ENCODE measurements at places on chromosomes 4 and X.

DNA sequence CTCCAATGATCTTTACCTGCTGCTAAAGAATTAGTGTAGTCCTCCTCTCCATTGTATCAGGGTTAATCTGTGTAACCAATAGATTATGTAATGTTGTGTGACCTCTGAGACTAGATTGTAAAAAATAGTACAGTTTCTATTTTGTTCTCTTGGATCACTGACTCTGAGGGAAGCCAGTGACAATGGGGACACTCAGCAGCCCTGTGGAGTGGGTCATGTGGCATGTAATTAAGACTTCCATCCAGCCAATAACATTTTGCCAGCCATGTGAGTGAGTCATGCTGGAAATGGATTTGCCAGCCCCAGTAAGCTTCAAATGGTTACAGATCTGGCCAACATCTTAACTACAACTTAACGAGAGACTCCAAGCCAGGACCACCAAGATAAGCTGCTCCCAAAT is 332.3 kb downstream of the PTTG2 start:
- no peak for DNase-seq

DNA sequence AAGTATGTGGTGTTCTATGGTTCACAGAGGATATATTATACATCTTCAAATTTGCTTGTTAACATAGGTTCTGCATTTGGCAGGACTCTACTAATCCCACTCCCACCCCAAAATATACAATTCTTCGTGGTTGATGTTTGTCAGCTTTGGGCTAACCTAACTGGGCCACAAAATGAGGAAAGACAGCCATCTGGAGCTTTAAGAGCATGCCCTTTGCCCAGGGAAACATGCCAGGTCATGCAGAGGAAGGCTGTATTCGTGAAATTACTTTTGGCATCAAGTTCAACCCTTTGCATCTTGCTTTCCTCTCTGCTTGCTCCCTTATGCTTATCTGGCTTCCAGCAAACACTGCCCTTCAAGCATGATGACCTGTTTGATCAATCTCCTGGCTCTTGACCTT is 46.8 kb upstream of the F9 start:
- DNase-seq: no peak

DNA sequence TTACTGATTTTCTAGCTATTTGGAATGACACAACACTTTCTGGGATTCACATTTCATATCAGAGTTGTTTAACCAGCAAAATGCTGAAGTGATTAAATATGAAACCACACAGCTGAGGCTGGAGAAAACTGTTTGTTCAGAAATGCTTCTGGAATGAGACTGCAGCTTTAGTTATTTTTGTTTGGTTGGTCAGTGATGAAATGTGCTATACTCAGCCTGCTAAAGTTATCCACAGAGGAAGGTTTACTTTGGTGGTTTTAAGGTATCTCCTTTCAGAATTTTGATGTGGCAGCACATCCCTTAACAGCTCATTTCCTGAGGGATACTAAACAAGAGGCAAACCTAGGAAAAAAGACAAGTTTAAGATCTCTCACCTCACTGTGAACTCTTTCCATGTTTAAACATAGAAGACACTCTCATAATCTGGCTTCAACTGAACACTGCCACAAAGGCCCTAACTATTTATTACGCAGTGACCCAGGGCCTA is 106.6 kb upstream of the PDE5A start:
- no peak for DNase-seq

DNA sequence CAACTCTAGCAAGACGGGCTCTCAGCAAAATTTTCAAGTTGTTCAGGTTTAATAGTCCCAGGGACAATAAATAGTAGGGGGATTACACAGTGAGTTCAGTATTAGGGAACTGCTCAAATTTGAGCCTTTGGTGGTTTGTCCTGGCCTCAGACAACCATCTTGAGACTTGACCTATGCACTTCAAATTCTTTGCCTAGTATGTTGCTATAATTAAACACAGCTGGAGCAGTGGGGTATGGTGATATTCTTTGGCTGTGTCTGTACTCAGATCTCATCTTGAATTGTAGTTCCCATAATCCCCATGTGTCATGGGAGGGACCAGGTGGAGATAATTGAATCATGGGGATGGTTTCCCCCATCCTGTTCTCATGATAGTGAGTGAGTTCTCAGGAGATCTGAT is 43.3 kb upstream of the TEX13A start:
- no peak for DNase-seq

- DNase-seq: no peak
These were observed 144.9 kb downstream of the GPM6A start for GRCh38 chr4:175667122-175667521.

- DNase-seq: no peak
These were observed 18.9 kb upstream of the CABS1 start for GRCh38 chr4:70315928-70316327.

DNA sequence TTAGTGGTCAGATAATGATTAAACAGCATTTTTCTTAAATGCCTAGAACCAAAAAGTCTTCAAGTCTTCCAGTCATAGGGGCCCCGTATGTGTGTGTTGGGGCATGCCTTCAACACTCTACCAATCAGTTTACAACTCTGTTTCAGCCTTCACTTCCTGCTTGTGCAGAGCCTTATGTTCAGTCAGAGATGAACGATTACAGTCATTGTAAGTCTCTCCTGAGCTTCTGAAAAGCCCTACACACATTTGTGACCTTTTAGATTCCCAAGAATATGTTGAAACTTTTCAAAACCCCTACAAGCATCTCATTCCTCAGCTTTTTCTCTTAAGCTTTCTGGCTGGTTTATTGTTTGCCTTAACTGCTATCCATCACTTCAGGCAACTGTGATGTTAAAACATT is 591.2 kb downstream of the ZNF674 start:
- no peak for DNase-seq

DNA sequence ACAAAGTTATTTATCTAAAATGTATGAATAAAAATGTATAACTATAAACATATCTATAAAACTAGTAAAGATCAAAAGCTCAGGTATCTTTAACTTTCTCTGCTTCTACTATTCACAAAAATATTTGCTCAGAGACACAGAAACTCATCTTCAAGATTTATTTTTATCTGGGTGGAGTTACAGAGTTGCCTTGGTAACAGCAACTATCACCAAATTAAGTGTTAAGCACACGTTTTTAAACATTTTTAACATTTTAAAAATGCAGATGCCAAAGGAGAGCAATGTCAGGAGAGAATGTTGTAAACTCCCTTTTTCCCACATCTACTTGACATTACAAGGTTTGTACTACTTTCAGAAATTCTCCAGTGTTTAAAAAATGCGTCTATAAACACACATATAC is 71.4 kb downstream of the SNCA start:
- DNase-seq: no peak

- no peak for DNase-seq
These were observed 28.6 kb downstream of the NYX start for GRCh38 chrX:41475591-41476241.

DNA sequence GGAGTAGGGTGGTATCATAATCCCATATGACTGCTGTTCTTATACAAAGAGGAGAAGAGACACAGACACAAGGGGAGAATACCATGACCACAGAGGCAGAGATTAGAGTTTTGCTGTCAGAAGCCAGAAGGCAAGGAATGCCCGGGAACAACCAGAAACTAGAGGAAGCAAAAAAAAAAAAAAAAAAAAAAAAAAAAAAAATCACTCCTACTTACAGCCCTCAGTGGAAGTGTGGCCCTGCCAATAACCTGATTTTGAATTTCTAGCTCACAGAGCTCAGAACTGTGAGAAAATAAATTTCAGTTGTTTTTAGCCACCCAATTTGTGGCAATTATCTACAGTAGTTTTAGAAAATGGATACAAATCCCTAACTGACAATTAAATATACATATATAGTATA is 30.4 kb upstream of the UBE2NL start:
- no peak for DNase-seq

DNA sequence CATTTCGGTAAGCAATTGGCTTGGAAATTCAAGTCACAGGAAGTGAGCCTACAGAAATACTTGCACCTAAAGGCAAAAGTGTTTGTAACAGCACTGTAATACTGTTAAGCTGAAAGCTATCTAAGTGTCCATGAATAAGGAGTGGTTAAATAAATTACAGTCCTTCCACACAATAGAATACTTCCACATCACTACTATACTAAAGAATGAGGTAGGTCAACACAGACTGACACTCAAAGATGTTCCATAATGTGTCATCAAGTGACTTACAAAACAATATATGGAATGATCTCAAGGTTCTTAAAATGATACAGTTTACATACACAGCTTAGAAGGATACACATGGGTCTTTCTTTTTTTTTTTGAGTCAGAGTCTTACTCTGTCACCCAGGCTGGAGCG is 27.0 kb downstream of the SLC10A6 start:
- DNase-seq: no peak

DNA sequence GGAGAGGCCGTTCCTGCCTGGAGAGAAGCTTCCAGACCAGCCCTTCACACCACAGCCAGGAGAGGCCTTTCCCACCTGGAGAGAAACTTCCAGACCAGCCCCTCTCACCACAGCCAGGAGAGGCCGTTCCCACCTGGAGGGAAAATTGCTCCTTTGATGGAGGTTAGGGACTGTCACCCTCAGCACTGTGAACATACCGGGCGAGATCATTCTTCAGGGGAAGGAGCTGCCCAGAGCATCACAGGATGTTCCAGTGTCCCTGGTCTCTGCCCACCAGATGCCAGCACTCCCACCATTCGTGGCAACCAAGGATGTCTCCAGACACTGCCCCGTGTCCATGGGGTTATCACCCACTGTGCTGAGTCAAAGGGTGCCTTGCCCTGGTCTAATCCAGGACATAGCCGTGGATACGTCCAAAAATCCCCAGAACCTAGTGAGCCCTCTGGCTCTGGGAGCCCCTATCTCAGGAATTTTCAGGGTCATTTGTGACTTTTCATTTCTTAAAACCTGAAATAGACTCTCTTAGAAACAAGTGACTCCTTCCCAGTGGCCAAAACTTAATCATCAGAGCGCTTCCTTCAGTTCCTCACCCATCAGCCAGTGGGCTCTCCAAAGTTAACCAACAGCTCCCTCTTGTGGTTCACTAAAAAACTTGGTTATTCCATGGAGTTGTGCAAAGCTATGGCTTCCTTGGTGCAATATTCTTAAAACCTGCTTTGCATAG is 80.2 kb downstream of the CRMP1 start:
- no peak for DNase-seq

- no peak for DNase-seq
These were observed 369.2 kb upstream of the LCORL start for GRCh38 chr4:18390655-18391353.

- no peak for DNase-seq
These were observed 211.9 kb downstream of the AFAP1 start for GRCh38 chr4:7727749-7728148.

DNA sequence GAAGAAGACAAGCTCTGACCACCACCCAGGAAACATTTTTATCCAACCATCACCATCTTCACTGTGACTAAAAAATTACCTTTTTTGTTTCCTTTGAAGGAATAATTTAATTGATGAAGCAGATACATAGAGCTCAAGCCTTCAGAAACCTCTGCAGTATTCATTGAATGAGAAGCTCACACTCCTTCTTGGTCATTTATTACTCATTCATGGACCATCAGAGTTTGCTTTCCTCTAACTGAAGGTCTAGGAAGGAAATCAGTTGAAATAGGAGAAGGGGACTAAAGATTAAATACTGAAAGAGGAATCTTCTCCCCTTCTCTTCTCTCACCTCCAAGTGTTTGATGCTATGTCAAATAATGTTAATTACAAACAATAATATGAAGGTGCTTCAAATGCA is 290.6 kb upstream of the KLF3 start:
- DNase-seq: no peak

DNA sequence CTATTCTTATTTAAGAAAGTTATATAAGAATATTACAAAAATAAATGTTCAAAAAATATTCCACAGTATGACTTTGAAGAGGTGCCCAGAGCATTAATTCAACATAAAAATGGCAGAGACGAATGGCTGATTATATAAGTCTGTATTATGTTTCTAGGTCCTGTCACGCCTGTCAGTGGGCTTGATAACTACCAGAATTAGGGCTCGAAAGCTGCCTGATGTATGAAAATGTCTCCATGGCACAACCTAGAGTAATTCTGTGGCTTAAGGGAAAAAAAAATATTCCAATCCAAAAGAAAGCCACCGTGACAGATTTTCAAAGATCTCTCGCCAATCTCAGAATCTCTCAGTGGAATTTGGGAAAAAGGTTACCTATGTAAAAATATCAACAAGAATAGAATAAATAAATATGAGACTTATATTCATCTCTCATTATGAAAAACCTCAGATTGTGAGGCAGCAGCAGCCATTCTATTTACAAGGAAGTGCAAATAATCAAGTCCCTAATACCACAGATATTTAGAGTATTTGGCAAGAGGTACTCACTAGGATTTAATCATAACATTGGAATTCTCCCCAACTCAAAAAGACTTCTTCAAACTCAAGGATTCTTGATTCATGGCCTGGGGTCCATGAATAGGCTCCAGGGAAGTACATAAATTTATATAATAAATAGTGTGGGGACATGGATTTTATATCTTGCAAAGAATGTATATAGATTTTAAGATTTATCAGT is 489.1 kb upstream of the INTU start:
- no peak for DNase-seq

DNA sequence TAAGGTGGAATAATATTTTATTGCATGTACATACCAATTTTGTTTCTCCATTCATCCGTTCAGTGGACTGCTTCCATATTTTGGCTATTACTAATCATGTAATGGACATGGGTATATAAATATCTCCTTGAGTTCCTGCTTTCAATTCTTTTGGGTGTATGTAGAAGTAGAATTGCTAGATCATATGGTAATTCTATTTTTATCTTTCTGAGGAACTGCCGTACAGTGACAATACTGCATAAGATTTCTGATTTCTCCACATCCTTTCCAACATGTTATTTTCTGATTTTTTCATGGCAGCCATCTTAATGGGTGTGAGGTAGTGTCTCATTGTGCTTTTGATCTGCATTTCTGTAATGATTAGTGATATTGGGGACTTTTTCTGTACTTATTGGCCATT is 19.2 kb downstream of the ALPK1 start:
- no peak for DNase-seq

GRCh38 chrX:139759637-139760036 is 51.7 kb upstream of the MCF2 start:
- no peak for DNase-seq

DNA sequence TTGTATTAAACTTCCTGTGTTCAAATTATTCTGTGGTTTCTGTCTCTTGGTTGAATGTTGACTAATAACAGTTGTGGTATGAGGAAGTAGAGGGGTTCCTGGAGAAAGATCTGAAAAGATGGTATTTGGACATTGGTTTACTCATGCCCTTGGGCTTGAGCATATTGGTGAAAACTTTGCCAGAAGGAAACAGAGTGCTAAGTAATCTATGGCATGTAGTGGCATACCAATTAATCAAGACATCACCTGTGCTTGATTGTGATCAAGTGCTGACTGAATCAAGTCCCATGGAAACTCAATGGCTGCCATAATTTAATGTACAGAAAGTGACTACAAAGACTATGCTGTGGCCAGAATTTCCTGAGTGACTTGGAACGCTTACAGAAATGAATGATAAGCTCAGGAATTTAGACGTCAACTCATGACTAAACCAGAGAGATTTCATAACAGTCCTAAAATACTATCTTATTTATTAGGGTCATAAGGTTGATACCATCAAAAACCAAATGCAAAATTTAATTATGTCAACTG is 2062.9 kb downstream of the ARAP2 start:
- DNase-seq: no peak

- DNase-seq: no peak
These were observed 151.9 kb downstream of the TTC29 start for GRCh38 chr4:146793727-146794126.

- DNase-seq: peak; percentile 89
These were observed 25.8 kb upstream of the CHRNA9 start for GRCh38 chr4:40309250-40309774.

- no peak for DNase-seq
These were observed 227.2 kb downstream of the COX18 start for GRCh38 chr4:72842323-72842722.

Measured in posterior cingulate gyrus (tissue), 11 donors.